ENCODE measurements at places on chromosomes 6 and 20.

GRCh38 chr20:63696628-63697356 lies at the start of gene TNFRSF6B:
TSS of gene TNFRSF6B (plus strand) at chr20:63696652. CDS start at chr20:63696768, 116 bp downstream.
- H3K27ac ChIP-seq: peak within 1 kb of the TSS; percentile 25
- no peaks in the 10 kb centered on the region for H3K27me3 ChIP-seq
- no peak for DNase-seq
- H3K4me3 ChIP-seq: no peak within 1 kb of the TSS

DNA sequence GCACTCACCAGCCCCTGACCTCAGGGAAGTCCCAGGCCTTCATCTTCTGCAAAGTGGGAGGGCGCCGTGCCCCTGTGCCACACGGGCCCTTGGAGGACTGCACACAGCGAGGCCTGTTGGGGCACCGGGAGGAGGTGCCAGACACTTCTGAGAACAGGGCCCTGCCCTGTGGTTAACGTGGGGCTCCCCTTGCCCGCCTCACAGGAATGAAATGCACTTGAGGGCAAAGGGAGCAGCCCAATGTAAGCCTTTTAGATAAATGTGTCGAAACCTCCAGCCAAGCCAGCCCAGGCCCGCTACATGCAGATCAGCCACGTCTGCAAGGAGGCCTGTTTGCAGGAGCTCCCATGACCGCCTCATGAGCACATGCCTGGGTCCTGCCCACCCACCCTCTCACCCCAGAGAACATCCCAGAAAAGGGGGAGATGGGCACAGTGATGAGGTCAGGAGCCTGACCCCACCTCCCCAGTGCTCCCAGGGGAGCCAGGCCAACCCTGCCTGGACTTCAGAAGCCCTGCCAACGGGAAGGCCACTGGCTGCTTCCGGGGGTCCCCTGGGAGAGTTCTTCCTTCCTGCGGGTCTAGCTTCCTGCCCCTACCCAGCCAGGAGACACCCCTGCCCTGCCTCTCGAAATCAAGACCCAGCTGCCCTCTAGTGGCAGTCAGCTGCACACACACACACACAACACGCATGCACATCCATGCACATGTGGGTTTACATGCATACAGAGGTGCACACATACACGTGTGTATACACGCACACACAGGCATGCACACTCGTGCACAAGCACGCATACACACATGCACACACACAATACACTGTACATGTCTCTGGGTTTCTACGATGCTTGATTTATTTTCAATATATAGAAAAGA lies 178.7 kb downstream of the TAF4 start:
- H3K4me3 ChIP-seq: no peak overlapping the region
- no peaks in the 10 kb centered on the region for H3K27me3 ChIP-seq
- peaks cover 2% of the 10 kb centered on the region for H3K4me1 ChIP-seq
- H3K36me3 ChIP-seq: no peaks in the 10 kb centered on the region

GRCh38 chr20:4904127-4904860 lies 97.0 kb downstream of the SLC23A2 start:
- no peak for DNase-seq
- no peak overlapping the region for H3K27ac ChIP-seq
- peaks cover 2% of the 10 kb centered on the region for H3K4me1 ChIP-seq
- no peaks in the 10 kb centered on the region for H3K27me3 ChIP-seq
- H3K36me3 ChIP-seq: peaks cover 25% of the 10 kb centered on the region
- no peak overlapping the region for H3K4me3 ChIP-seq

DNA sequence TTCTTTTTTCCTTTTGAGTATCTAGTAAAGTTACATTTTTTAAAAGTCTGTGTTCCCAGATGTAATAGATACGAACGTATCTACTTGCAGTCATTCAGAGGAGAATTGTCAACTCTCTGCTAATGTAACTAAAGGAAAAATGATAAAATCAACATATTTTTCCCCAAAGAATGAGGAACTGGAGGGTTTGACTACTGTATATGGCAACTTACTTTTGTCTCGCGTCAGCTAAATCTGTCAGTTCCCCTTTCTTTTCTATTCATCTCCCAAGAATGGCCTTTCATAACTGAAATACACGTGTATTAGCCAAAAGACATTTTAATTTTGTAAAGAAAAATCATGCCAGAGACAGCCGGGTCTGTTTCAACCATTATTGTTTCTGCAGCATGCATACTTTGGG lies 5.4 kb downstream of the EYA2 start:
- H3K36me3 ChIP-seq: no peaks in the 10 kb centered on the region
- H3K27me3 ChIP-seq: peaks cover 57% of the 10 kb centered on the region
- H3K4me3 ChIP-seq: no peak overlapping the region

GRCh38 chr6:16659466-16660156 lies 101.6 kb downstream of the ATXN1 start:
- H3K27ac ChIP-seq: peak overlapping the region; percentile 81
- no peaks in the 10 kb centered on the region for H3K27me3 ChIP-seq
- peak overlapping the region; percentile 42 for H3K4me3 ChIP-seq
- peaks cover 47% of the 10 kb centered on the region for H3K4me1 ChIP-seq

- H3K4me1 ChIP-seq: no peaks in the 10 kb centered on the region
- no peaks in the 10 kb centered on the region for H3K36me3 ChIP-seq
- no peak within 1 kb of the TSS for H3K27ac ChIP-seq
- peaks cover 3% of the 10 kb centered on the region for H3K27me3 ChIP-seq
- DNase-seq: no peak
Measured at GRCh38 chr20:44336725-44337380, at the start of gene R3HDML. TSS of gene R3HDML (plus strand) at chr20:44337043. CDS start at chr20:44337158, 115 bp downstream.

GRCh38 chr20:33566781-33567603 lies 77.1 kb downstream of the CBFA2T2 start:
- H3K27me3 ChIP-seq: no peaks in the 10 kb centered on the region
- peaks cover 3% of the 10 kb centered on the region for H3K36me3 ChIP-seq
- DNase-seq: no peak
- no peak overlapping the region for H3K27ac ChIP-seq
- no peak overlapping the region for H3K4me3 ChIP-seq

DNA sequence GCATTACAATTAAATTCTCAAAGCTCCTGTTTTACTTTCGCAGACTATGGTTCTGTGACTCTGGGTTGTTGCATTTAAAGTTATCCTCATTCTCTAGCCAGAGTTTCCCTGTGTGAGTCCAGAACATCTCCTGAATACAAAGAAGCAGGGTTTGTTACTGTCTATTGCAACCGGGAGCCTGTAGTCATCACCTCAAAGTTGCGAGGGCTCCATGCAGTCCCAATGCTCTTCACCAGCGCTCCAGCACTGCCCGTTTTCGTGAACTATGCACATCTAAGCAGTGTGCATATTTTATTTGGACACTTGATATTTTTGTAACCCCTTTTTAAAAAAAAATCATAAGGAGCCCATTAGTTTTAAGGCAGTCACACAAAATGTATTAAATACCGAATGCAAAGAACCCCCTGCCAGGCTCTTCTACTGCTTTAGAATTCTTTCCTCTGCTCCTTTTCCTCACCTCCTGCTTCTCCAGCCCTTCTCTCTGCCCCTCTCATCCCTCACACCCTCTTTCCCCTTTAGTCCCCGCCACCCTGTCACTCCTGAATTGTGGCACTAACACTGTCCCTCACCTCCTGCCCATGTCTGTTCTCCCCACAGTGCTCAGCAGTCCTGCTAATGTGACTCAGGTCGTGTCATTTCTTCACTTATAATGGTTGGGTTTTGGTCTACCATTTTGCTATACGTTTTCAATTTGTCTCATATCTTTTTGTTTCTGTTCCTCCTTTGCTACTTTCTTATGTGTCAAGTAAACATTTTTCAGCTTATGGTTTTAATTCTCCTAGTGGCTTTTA lies 1.1 kb upstream of the HLA-C start:
- peak; percentile 37 for DNase-seq
- peak overlapping the region; percentile 87 for H3K4me3 ChIP-seq
- peaks cover 38% of the 10 kb centered on the region for H3K36me3 ChIP-seq
- peaks cover 20% of the 10 kb centered on the region for H3K27me3 ChIP-seq
- H3K27ac ChIP-seq: peak overlapping the region; percentile 100
- peaks cover 43% of the 10 kb centered on the region for H3K4me1 ChIP-seq

- H3K27ac ChIP-seq: no peak overlapping the region
- peaks cover 18% of the 10 kb centered on the region for H3K4me1 ChIP-seq
- peak; percentile 74 for DNase-seq
- peaks cover 3% of the 10 kb centered on the region for H3K36me3 ChIP-seq
- no peak overlapping the region for H3K4me3 ChIP-seq
Measured at GRCh38 chr6:125781314-125781868, 9.4 kb upstream of the NCOA7 start.

DNA sequence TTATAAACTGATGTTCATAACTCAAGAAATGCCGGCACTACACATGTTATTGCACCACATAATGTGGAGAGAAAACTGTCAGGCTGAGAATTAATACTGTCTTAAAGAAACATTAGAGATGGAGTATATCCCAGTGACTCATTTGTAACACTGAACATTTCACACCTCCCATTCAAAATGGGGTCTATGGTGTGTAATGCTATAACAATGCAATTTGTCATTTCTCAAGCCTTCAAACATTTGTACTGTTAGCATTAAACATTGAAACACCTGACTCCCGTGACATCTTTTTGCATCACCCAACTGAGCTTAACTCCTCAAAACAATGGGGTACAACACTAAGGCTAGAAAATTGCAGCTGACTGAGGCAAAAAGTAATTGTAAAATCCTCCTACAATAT lies 151.7 kb downstream of the DST start:
- H3K27ac ChIP-seq: no peak overlapping the region
- no peaks in the 10 kb centered on the region for H3K4me1 ChIP-seq
- H3K27me3 ChIP-seq: no peaks in the 10 kb centered on the region
- H3K4me3 ChIP-seq: no peak overlapping the region
- no peaks in the 10 kb centered on the region for H3K36me3 ChIP-seq

DNA sequence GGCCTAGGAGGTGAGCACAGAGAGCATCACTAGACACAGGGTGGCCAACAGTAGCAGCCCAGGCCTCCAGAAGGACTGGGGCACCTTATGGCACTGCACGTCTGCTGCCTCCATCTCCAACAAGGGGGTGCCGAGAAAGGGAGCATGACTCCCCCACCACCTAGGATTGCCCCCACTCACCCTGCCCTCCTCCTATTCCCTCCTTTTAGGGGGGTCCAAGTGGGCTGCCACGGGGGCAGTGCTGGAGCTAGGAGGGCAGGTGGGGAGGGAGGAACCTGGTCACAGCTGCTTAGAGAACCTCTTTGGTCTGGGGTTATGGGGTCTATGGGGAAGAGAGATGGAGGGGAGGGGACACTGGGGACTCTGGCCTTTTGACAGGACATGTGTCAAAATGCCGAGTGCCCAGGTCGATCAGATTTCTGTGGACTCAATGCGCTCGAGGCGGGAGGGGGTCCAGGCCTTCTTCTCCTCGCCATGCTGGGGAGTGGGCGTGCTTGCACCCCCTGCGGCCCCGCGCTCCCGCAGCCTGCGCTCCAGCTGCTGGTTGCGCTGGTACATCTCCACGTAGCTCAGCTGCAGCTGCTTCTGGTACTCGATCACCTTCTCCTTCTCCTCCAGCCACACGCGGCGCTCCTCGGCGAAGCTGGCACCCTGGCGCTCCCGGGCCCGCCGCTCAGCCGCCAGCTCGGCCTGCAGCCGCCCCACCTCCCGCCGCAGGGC lies 4.5 kb upstream of the FASTKD5 start:
- peaks cover 14% of the 10 kb centered on the region for H3K27me3 ChIP-seq
- peaks cover 8% of the 10 kb centered on the region for H3K4me1 ChIP-seq
- DNase-seq: no peak
- H3K36me3 ChIP-seq: peaks cover 3% of the 10 kb centered on the region

GRCh38 chr6:114169763-114170162 lies 173.1 kb downstream of the HS3ST5 start:
- no peaks in the 10 kb centered on the region for H3K4me1 ChIP-seq
- no peaks in the 10 kb centered on the region for H3K36me3 ChIP-seq
- H3K27me3 ChIP-seq: no peaks in the 10 kb centered on the region
- no peak overlapping the region for H3K27ac ChIP-seq
- no peak overlapping the region for H3K4me3 ChIP-seq
- no peak for DNase-seq

- no peaks in the 10 kb centered on the region for H3K27me3 ChIP-seq
- H3K27ac ChIP-seq: no peak overlapping the region
- no peak for DNase-seq
- no peak overlapping the region for H3K4me3 ChIP-seq
Measured at GRCh38 chr20:19431906-19432305, 219.5 kb downstream of the SLC24A3 start.

DNA sequence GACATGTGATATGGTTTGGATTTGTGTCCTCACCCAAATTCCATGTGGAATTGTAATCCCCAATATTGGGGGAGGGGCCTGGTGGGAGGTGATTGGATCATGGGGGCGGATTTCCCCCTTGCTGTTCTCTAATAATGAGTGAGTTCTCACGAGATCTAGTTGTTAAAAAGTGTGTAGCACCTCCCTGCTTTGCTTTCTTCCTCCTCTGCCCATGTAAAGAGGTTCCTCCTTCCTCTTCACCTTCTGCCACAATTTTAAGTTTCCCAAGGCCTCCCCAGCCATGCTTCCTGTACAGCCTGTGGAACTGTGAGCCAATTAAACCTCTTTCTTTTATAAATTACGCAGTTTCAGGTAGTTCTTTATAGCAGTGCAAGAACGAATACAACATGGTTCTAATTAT lies 2.1 kb upstream of the ZNF451 start:
- H3K27ac ChIP-seq: peak overlapping the region; percentile 46
- DNase-seq: no peak
- no peak overlapping the region for H3K4me3 ChIP-seq
- peaks cover 22% of the 10 kb centered on the region for H3K4me1 ChIP-seq

- peaks cover 3% of the 10 kb centered on the region for H3K4me1 ChIP-seq
- H3K27ac ChIP-seq: no peak overlapping the region
- H3K27me3 ChIP-seq: peaks cover 10% of the 10 kb centered on the region
- no peaks in the 10 kb centered on the region for H3K36me3 ChIP-seq
Measured at GRCh38 chr20:59376998-59377397, 76.6 kb downstream of the EDN3 start.

- H3K4me1 ChIP-seq: no peaks in the 10 kb centered on the region
- H3K36me3 ChIP-seq: no peaks in the 10 kb centered on the region
Measured at GRCh38 chr6:75116946-75117345, 88.9 kb downstream of the COL12A1 start.

DNA sequence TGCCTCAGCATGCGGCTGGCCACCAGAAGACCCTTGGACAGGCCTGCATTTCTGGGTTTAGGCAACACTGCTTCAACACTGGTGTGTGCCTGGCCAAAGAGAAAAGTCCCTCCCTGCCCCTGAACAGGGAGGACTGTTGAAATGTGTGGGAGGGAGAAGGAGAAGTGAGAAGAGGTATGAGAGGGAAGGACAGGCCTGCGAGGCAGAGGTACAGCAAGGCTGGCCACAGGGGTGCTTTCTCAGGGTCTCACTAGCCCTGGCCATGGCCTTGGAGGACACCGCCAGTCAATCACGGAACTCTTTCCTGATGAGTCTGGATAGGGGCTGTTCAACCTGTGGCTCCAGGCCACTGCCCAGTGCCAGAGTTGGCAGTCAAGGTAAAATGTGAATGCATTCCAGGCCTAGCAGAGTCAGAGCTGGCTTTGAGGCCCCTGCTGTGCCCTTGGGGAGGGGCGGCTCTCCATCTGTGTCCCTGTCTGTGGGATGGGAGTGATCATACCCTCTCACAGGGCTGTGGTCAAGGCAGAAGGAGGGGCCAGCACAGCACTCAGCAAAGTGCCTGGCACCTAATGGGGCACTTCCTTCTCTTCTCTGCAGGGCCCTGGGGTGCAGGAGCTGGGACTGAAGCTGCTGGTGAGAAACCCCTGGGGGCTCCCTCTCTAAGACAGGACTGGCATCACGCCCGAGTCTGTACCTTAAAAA lies 43.2 kb upstream of the CDH22 start:
- no peak overlapping the region for H3K4me3 ChIP-seq
- no peak for DNase-seq
- no peaks in the 10 kb centered on the region for H3K27me3 ChIP-seq
- H3K36me3 ChIP-seq: peaks cover 12% of the 10 kb centered on the region
- peak overlapping the region; percentile 42 for H3K27ac ChIP-seq
- peaks cover 15% of the 10 kb centered on the region for H3K4me1 ChIP-seq

- no peaks in the 10 kb centered on the region for H3K36me3 ChIP-seq
- no peak overlapping the region for H3K4me3 ChIP-seq
- no peaks in the 10 kb centered on the region for H3K4me1 ChIP-seq
- no peak overlapping the region for H3K27ac ChIP-seq
Measured at GRCh38 chr6:104884867-104885517, 25.3 kb upstream of the HACE1 start.

GRCh38 chr20:46804126-46804525 lies 90.5 kb upstream of the EYA2 start:
- no peak for DNase-seq
- H3K36me3 ChIP-seq: no peaks in the 10 kb centered on the region
- peaks cover 5% of the 10 kb centered on the region for H3K27me3 ChIP-seq
- no peak overlapping the region for H3K4me3 ChIP-seq

Data from activated CD4-positive, alpha-beta T cell treated with anti-CD3 and anti-CD28 coated beads, Interleukin-2, amount 10 ng/mL, durations not matched to agents 7 days and 5 days (primary cell).